NCI-H446 treated with DMSO at 0.1 percent for 48 hours (cell line): ENCODE measurements at places on chromosomes 11 and 22.

DNA sequence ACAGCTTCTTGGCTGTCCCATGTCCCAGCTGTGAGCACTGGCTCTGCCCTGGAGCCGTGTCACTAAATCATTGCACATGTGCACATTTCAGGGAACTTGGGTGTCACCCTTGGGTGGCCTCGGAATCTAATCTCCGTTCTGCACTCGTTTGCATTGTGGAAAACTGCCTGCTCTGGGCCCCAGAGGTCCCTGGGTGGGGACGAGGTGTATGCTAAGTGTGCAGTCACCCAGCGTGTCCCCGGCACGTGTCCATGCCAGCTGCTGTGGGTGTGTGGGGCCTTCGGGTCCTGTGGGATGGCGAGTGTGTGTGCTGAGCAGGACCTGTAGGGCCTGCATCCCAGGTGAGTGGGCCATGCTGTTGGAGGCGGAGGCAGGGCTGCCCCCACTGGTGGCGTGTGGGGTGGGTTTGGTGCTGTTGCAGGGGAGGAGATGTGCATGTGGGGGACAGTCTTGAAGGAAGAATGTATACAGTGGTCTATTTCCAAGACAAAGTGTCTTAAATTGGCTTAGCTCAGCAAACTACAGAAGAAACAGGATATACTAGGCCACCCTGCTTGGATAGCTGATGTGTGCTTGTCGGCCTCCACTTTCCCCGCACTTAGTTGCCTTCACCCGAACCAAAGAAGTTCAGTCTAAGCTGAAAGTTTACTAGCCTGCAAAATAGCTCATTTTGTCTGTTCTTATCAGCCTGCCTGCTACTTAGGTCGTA, 14.6 kb downstream of the TANGO2 start:
- no peak for DNase-seq

GRCh38 chr11:78203184-78203583, 14.5 kb downstream of the USP35 start:
- no peak for DNase-seq

DNA sequence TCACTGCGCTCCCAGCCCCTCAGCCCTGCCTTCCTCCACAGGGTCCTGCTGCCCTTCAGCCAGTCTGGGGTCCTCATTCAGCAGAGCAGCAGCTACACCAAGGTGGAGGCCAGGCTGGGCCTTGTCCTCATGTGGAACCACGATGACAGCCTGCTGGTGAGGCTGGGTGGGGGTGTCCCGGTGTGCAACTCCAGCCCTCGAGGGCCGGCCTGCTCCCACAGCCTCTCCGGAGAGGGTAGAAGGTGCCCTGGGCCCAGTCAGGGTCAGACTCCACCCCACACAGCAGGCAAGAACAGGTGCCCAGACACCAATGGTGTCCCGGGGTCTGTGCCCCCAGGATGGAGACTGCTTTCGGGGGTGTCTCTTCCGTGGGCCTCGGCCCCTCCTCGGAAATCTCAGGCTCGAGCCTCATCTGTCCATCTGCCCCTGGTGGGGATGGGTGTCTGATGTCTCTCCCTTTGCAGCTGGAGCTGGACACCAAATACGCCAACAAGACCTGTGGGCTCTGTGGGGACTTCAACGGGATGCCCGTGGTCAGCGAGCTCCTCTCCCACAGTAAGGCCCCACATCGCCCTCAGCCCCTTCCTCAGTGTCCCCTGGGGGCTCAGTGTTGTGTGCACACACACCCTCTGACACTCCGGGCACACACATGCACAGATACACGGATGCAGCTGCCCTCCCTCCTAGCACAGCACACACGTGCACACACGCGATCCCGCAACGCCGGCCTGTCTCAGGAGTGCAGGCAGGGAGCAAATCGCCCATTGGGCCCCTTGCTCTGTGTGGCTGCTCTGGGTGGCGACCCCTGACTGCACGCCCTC, 4.9 kb downstream of the MUC5AC start:
- no peak for DNase-seq

GRCh38 chr11:75759832-75760231, 8.7 kb upstream of the DGAT2 start:
- DNase-seq: no peak

- DNase-seq: no peak
These were observed 67.0 kb downstream of the OR5AK2 start for GRCh38 chr11:57055744-57056143.

DNA sequence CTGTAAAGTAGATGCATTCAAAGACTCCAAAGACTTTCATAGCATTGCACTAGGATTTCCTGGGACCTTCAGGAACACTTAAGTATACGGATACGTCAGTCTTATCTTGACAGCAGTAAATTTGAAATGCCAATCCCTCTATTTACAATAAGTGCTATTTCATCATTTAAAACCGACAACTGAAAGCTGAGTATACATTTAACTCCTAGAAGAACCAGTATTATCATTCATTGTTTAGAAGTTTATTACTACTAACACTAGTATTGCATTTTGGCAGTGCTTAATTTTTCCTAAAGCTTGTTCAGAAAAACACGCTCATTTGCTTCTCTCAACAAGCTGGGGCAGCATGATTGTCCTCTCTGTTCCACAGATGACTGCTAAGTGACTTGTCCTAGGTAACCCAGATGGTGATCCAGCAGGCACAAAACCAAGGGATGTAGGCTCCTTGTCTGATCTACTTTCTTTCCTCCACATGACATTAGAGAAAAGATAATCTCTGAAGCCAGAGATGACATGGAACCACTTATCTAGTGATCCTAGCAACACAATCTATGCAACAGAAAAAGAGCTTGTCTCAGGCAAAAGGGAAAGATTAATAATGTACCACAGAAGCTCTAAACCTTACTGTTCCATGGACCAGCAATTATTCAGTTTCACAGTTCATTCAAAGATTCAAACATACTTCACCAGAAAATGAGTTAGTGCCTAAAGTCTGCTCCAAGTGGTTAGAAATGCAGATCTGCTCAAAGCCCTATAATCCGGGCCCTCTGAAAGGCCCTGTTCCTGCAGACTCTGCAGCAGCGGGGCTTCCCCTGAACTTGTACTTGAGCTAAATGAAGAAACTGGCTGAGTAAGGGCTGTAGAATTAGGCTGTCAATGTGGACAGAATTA, 5.2 kb downstream of the MAML2 start:
- DNase-seq: no peak

DNA sequence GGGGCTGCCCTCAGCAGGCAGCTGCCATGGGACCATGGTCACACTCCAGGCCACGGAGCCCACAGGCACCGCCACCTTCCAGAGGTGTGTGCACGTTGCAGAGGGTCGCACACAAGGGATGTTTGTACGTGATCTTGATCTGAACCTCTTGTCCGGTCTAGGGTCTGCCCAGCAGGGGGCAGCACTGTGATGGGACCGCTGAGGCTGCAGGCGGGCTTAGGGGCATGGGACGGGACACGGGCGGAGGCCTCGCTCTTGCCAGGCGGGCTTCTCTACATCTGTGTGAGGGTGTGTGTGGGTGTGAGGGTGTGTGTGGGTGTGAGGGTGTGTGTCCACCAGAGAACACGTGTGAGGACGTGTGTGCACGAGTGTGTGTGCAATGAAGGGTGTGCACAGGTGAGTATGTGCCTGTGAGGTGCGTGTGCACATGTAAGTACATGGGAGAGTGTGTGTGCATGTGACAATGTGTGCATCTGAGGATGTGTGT, 52.4 kb downstream of the CACNA1I start:
- DNase-seq: no peak

- peak; percentile 72 for DNase-seq
These were observed 1.7 kb upstream of the RTN4RL2 start for GRCh38 chr11:57458410-57459163.

DNA sequence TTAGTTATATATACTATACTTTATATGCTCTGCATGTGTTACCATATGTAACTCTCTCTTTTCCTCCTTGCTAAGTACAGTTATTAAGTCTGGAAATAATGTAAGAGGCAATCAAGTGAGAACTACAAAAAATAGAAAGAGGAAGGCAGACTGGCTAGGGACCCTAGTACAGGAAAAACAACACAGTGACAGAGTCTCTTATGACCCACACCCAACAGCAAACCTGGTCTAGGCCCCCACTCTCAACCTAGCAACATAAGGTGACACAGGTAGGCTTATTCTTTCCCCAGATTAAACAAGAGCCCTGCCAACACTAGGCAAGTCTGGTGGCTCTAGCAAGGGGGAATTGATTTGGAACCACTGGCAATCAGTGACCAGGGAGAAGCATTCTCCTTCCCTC, 116.1 kb downstream of the CYP2R1 start:
- DNase-seq: no peak

- no peak for DNase-seq
These were observed 56.0 kb downstream of the PACSIN2 start for GRCh38 chr22:42958937-42959336.

DNA sequence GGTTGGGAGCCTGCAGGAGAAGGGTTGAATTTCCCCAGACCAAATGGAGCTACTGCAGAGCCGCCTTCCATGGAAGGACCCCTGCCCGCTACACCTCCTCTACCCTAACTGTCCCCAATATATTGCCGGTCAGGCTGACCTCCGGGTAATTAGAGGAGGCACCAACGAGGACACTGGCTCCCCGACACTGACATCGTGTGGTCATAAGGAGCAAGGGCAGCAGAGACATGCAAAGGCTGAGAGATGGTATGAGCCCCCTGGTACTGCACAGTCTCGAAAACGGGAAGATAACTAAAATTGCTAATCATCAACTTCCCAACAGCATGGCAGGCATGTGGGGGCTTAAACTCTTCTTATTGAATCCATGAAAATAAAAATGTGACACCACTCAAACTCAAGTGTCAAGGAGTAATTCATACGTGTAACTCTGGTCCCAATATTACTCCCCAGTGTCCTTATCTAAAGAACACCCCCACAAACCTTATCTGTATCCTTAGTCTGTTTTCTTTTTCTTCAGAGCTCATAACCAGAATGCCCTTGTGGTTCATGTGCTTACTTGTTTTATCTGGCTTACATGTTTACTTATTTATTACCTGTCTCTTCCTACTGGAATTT, 4.4 kb downstream of the CAVIN3 start:
- DNase-seq: no peak

GRCh38 chr11:14309425-14310192, 49.4 kb downstream of the RRAS2 start:
- no peak for DNase-seq

- peak; percentile 70 for DNase-seq
These were observed 34.3 kb upstream of the CREB3L1 start for GRCh38 chr11:46242952-46243795.

- no peak for DNase-seq
These were observed 35.2 kb downstream of the FAT3 start for GRCh38 chr11:92259861-92260260.

DNA sequence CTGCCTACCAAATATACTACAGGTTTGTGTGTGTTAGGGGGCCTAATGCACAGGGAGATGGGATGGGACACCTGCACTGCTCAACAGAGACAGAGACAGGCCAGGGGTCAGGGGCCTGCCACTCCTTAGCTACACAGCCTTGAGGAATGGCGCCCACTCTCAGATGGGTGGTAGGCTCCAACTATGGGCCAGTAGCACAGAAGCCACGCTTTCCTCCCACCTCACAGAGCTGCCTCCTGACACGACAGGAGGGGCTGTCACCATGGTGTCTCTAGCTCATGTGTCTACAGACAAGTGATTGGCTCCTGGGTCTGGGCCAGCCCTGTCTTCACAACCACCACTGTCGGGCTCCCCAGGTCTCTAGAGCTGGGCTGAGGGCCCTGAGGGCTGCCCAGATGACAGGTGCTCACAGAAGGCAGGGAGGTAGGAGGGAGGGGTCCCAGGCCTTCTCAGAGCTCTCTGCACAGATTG, 81.8 kb downstream of the DGCR2 start:
- DNase-seq: no peak

GRCh38 chr11:100229086-100229485, 458.0 kb upstream of the ARHGAP42 start:
- no peak for DNase-seq

- no peak for DNase-seq
These were observed 4.4 kb upstream of the C11orf16 start for GRCh38 chr11:8937159-8937558.

DNA sequence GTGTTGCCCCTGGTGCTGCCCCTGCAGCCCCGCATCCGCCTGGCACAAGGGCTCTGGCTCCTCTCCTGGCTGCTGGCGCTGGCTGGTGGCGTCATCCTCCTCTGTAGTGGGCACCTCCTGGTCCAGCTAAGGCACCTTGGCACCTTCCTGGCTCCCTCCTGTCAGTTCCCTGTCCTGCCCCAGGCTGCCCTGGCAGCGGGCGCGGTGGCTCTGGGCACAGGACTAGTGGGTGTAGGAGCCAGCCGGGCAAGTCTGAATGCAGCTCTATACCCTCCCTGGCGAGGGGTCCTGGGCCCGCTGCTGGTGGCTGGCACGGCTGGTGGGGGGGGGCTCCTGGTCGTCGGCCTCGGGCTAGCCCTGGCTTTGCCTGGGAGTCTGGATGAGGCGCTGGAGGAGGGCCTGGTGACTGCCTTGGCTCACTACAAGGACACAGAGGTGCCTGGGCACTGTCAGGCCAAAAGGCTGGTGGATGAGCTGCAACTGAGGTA, 278 bp downstream of the ROM1 start:
- DNase-seq: no peak

DNA sequence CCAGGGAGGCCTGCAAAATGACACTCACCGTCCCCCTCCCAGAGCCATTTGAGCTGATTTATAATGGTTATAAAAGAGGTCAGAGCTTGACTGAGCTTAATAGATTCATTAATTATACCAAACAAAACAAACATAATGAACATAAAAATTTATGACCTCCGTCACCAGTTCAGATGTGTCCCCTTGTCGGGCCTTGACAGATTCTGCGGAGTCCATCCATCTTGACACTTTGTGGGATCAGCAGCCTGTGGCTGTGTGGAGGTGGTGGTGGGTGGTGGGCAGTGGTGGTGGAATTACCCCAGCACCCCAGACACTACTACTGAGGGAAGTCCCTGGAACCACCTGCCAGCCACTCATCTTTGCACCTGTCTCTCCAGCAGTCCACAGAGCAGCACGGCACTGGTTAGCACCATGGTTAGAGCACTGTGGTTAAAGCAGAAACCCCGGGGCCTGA, 83.5 kb downstream of the DSCAML1 start:
- no peak for DNase-seq

DNA sequence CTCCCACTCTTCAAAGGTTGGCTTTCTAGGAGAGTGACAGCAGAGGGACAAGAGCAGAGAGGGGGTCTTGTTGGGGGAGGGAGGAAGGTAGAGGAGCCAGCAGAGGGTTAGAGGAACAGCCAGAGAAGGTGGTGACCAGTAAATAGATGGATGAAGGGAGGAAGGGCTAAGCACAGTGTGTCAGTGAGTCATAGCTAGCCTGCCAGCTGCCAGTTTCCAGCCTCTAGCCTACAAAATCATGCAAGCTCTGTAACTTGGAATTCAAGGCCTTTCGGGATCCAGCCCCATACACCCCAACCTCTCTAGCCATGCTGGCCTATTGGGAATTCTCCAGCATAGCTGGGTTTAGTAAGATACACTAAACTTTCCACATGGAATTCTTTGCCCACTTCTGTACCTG, 147.4 kb upstream of the TEAD1 start:
- no peak for DNase-seq

DNA sequence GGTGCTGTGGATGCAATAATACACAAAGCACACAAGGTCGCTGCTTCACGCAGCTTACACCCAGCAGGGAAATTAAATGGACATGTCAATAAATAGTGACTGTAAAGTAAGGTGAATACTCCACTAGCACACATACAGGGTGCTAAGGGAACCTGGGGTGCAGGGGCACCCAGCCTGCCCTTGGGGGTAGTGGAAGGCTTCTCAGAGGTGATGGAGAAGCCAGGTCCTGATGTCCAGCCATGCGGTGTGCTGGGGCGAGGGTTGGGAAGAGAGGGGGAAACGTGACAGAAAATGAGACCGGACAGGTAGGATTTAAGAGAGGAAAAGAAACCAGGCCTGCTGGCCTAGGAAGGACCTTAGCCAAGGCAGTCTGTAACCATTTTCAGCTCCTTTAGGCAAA, 200.5 kb downstream of the GRIK4 start:
- DNase-seq: no peak

- no peak for DNase-seq
These were observed 8.8 kb downstream of the TCIRG1 start for GRCh38 chr11:68047437-68048290.
